ENCODE measurements at places on chromosomes 7 and 10.

GRCh38 chr7:151453326-151453791 lies 13.4 kb upstream of the CRYGN start:
- no peak for DNase-seq

DNA sequence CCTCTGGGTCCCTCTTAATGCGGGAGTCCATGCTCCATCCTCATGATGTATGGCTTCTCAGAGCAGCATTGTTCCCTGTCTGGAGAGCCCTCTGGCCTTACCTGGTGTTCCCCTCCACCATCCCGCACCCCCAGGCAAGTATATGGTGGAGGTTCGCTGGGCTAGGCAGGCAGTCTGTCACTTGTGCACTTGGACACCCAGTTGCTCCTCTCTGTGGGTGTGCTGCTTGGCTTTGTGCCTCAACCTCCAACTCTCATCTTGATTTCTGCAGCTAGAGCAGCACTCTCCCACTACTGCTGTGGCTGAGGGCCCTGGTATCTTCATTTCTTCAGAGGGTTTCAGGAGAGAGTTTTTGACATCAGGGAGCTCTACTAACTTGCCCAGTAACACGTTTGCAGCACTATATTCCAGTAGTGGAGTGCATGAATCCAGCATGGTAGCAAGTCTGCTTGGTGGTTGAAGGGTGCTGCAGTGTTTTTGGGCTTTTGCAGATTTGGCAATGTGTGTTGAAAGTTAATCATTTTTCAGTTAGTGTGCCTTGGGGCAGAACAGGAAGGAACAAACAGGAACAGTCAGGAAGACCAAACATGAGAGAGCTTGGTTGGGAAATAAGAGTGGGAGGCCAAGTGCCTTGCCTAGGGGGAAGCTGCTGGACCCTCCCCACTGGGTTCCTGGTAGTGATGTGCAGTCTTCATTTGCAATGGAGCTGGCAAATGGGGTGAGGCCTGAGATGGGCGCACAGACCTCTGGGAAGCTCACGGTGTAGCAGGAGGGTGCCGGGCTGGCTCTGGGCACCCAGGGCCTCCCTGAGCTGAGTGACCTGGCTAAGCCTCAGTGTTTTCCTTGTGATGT lies 37.4 kb downstream of the TSPAN14 start:
- no peak for DNase-seq

- no peak for DNase-seq
Measured at GRCh38 chr7:39621261-39621660, 2.1 kb upstream of the RALA start.

DNA sequence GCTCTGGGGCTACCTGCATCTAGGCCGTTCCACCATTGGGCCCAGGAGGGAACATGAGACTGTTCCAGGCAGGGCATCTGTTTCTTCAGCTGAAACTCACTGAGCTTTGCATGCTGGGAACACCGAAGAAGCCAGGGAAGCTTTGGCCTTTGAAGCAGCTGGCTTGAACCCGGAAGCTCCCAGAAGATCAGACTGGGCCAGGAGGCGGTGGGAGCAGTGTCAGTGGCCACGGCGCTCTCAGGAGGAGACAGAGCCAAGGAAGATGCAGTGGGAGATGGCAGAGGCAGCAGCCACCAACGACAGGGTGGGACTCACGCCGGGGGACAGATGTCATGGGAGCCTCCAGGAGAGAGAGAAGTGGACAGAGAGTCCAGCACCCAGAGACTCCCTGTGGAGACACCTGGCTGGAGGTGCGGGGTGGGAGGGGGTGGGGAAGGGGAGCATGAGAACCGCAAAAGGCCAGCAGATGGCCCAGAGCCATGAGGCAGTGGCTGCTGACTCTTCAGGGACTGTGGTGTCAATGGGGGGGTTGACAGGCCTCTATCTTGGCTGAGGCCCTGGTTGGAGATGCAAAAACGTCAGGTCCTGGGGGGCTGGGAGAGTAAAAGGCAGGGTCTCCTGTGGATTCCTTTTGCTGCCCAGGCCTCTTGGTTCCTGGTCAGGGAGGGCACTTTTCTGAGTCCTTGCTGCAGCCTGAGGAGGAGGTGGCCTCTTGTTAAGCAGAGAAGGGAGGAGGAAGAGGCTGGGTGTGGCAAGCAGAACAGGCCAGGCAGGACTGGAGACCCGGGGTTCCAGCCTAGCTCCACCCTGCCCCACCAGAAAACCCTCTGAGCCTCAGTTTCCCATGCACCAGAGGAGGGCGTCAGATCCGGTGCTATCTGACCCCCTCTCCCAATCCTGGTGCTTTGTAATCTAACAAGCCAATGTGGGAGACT lies 6.3 kb upstream of the AQP1 start:
- DNase-seq = no peak

- DNase-seq = no peak
Measured at GRCh38 chr10:99912041-99912440, 97.7 kb downstream of the DNMBP start.

GRCh38 chr7:80154656-80155333 lies 20.2 kb downstream of the GNAI1 start:
- no peak for DNase-seq
